ENCODE measurements at places on chromosomes 4 and X. TPM values are rescaled to one million over a fixed set of nuclear protein-coding genes. Genes with fewer than 3 reads are reported as not detected.

Gene TCEAL9
- total RNA-seq = 123 TPM

Gene SETD7
- total RNA-seq = 38.0 TPM

Gene TRAM1L1
- 5.2 TPM for total RNA-seq

Gene MAGEE1
- total RNA-seq = 3.3 TPM

Gene ZNF81
- total RNA-seq = 2.6 TPM

Gene ZAR1
- not detected for total RNA-seq

Gene UBQLN2
- total RNA-seq = 12.2 TPM

Gene FGB
- total RNA-seq = 14.3 TPM

Gene NRK
- total RNA-seq = 16.1 TPM

Gene NAT8L
- 0.17 TPM for total RNA-seq

Gene BANK1
- 1.9 TPM for total RNA-seq

Gene CXXC4
- not detected for total RNA-seq

Gene RS1
- total RNA-seq = 0.17 TPM

DNA sequence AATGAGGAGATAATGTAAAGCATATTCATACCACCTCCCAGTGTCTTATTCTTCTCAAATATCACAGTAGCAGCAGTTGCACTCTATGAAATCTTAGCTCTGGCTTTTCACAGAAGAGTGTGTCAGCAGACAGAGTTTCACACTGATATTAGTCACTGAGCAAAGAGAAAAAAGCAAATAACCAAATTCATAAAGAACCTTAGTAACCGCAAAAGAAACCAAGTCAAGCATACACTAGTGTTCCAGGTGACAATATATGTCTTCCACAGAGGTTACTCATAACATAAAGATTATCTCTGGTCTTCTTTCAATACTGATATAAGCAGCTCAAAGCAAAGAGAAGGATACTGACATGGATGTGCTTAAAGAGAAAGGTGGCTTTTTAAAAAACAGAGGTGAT lies 181.7 kb upstream of the EDNRA start:
- DNase-seq = no peak

GRCh38 chr4:107060388-107060787 lies 24.3 kb upstream of the DKK2 start:
- DNase-seq = no peak

DNA sequence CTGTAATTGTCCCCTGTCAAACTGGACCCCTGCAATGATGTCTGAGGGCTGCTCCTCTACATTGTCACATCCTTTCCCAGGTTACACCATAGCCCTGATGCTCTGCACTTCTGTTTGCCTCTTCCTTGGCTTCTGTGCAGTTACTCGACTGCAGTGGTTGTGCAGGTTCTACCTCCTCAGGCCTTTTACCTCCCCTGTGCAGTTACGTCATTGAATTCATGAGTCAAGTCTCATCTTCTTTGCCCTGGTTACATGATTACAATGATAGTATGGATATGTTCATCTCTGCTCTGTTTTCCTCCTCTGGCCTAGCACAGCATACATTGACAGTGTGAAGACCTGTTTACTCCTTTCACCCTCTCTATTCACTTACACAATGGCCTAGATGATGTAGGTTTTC lies 83.2 kb downstream of the FAM47B start:
- DNase-seq = no peak

- DNase-seq = no peak
These were observed 8.7 kb downstream of the RHOH start for GRCh38 chr4:40205259-40206198.

- DNase-seq = peak; percentile 94
These were observed 187.9 kb downstream of the EPHA5 start for GRCh38 chr4:65482410-65482809.

DNA sequence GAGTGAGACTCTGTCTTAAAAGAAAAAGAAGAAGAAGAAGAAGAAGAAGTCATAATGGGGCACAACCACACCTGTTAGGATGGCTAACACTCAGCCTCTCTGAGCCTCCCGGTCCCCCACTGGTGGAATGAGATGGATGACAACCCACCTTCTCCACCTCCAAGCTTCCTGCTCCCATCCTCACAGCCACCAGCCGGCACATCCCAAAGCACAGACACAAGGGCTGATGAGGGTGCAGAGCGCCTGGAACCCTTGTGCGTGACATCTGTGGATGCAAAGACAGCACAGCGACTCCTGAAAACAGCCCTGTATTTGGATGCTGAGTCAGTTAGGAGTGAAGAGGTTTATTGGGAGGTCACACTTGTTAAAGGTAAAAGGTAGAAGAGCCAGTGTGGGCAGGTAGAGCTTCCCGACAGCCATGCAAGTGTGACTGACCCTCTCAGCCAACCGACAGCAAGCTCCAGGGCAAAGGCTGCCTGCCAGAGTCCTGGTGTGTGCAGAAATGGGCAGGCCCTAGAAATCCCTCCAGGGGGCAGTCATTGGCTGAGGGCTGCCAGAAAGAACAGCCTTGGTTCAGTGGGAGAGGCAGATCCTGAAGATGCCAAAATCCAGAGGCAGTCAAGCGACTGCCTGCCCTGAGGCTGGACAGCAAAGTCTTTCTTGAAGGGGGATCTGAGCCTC lies 26.6 kb upstream of the MAN2B2 start:
- peak; percentile 15 for DNase-seq

DNA sequence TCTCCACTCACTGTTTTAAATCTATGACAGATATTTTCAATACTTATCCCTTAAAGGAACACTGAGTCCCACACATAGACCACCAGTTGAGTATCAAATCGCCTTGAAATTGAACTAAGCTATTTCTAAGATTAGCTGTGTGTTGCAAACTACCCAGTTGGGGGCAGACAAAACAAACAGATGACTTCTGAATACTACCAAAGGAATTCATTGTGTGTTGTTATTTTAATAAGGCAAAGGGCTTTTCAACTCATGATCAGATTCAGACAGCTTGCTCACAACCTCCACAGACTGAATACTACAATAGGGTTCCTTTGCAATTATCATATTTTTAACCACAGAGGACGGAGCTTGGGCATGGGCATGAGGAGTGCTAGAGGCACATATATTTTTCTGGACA lies 283.0 kb upstream of the GPC4 start:
- peak; percentile 83 for DNase-seq

DNA sequence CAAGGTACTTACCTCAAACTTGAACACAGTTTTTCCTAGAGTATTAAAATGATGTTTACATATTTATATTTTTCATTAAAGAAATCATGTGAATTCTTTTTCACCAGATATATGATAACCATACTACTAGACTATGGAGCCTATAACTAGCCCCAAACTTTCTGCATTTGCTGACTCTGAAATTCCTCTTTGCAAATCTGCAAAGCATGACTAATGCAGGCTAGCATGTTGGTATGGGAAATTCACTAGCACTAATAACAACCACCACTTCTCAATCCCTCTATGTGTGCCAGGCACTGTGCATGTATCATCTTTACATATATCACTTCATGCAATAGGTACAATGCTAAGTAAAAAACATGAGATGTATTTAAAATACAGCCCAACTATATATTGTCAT lies 51.1 kb downstream of the SLC10A7 start:
- no peak for DNase-seq

DNA sequence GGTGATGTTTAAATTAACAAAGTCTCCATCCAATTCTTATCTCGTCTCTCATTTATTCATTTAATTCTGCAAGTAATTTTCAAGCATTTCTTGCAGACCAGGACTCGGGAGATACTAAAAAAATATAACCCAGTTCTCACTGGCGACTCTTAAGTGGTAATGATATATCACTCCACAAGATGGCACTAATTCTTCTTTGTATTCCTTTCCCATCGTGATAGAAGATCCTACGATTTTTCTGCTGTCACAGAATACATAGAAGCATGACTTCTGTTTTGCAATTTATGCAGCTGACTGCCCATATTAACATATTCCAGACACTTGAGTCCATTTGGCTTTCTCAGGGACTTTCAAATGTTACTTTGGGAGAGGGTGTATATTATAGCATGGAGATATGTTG lies 64.0 kb upstream of the FGF13 start:
- DNase-seq = peak; percentile 46

- no peak for DNase-seq
These were observed 384.2 kb downstream of the TLL1 start for GRCh38 chr4:166257276-166257675.

- DNase-seq = no peak
These were observed 120.3 kb upstream of the CTSO start for GRCh38 chr4:156073976-156074375.

- no peak for DNase-seq
These were observed 94.9 kb downstream of the GLRA3 start for GRCh38 chr4:174734181-174734580.

DNA sequence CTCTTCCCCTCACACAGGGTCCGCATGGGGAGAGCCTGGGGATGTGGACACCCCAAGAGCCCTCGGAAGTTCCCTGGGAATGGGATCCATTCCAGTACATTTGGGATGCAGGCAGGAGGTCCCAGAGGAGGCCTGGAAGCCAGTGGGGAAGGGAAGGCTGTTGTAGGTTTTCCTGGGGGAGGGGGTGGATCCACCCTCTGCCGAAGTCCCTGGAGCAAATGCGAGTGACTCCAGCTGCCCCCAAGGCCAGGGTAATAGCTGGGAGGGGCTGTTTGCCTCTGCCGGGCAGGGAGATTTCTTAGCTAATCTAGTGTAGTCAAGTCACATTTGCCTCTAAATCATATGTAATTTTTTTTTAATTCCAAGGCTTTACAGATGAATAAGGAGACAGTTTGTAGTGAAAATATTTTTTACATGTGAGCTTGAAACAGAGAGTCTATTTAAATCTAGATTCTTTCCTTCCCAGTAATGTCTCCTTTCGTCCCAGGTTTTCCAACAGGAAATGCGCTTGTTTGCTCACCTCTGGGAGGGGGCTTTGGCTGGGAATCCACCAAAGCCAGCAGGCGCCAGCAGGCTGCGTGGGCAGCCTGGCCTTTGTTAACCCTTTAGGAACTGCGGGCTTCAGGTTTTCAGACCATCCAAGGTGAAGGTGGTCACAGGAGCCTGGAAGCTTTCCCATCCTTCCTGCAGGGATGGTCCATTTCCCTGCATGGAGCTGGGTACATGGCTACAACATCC lies 26.8 kb downstream of the SH3TC1 start:
- DNase-seq = no peak

- DNase-seq = peak; percentile 63
These were observed 2.5 kb downstream of the CCNI start for GRCh38 chr4:77073106-77073809.

DNA sequence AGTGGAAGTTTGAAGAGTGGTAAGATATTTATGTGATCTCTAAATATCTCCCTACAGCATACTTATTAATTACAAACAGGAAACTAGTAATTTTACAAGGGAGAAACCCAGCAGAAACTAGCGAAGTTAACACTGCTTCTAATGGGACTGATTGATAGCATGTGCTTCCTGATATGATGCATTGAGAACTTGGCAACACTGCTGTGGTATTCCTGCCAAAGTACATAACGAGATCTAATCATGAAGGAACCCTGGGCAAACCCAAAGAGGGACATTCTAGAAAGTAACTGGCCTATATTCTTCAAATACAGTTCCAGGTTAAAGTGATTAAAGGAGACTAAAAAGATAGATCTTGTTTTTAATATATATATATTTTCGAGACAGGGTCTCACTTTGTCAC lies 4.6 kb upstream of the GPR34 start:
- DNase-seq = no peak

DNA sequence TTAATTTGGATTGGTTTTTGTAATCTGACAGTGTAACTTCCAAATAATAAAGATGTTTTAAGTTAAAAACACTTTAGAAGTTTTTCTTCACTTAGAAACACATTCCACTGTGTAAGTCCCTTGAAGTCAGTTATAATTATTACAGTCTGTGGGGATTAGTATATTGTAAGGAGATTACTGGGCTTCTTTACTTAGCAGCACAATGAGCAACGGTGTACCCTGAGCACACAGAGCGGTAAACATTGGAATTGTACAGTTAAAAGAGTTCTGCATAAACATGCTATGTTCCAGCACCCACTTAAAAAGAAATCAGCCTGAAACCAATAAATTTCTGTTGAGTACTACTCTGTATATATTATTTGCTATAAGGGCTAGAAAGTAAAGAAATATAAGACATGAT lies 44.3 kb downstream of the CCSER1 start:
- DNase-seq = no peak

GRCh38 chr4:2352171-2352570 lies 66.3 kb downstream of the ZFYVE28 start:
- no peak for DNase-seq

GRCh38 chr4:97759785-97760184 lies 383.5 kb downstream of the STPG2 start:
- DNase-seq = peak; percentile 23

DNA sequence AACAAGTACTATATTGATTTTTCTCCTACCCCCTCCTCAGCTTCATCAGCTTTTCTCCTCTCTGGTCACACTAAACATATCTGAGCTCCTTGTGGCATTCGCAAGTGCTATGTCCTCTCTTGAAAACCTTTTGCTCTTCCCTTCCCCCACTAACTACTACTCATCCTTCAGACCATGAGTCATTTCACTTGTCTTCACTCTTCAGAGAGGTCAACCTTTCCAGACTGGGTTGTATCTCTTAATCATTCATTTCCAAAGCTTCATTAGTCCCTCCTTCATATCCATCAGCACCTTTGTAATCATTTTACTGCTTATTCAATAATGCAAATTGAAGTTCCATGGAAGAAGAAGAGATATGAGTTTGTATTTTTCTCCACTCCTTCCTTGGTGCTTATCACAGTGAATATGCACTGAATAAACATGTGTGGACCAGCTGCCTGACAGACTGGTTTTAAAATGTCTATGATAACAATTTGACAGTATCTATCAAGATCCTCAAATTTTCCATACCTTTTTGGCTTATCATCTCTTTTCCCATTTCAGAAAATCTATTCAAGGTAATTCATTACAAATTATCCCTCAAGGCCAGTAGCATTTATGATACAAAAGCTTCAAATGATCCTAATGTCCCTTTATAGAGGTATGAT lies 28.4 kb downstream of the DDX60L start:
- peak; percentile 94 for DNase-seq

GRCh38 chrX:11254417-11255109 lies 38.6 kb upstream of the AMELX start:
- DNase-seq = no peak

DNA sequence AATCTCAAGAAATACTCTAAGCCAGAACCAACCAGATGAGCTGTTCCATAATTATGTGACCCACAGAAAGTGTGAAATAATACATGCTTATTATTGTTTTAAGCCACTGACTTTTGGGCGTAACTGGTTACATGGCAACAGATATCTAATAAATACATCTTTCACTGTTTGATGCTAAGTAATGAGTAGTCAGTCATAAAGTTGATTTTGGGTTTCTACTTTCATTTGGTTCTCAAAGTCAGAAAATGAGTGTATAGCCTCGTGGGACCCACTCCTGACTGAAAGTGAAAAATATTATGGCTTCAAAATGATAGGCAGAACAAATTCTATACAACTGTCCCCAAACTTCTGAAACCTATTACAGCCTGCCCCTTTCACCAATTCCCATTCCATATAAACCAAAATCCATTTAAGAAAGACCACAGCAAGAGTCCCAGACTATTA lies 88.0 kb upstream of the CBR4 start:
- DNase-seq = no peak

- no peak for DNase-seq
These were observed 46.3 kb downstream of the ARHGEF9 start for GRCh38 chrX:63738696-63739095.

Data from renal cortical epithelial cell (primary cell).